Thymus (tissue), 14 donors: ENCODE measurements at places on chromosomes 3 and 15. TPM values are rescaled to one million over a fixed set of nuclear protein-coding genes. Genes with fewer than 3 reads are reported as not detected.
A peak's percentile ranks its signal among the peaks of the same experiment; 100 is the strongest.

DNA sequence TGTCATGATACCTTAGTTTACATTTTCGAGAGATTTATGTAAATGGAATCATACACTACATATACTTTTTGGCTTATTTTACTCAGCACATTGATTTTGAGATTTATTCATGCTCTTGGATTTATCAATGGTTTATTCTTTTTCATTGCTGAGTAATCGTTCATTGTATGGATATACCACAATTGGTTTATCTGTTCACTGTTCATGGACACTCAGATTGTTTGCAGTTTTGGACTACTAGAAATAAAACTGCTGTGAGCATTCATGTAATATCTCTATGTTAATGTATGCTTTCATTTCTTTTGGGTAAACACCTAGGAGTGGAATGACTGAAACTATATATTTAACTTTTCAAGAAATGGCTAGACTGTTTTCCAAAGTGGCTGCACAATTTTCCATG lies 550.9 kb upstream of the ADAMTS9 start:
- DNase-seq, result no peak

DNA sequence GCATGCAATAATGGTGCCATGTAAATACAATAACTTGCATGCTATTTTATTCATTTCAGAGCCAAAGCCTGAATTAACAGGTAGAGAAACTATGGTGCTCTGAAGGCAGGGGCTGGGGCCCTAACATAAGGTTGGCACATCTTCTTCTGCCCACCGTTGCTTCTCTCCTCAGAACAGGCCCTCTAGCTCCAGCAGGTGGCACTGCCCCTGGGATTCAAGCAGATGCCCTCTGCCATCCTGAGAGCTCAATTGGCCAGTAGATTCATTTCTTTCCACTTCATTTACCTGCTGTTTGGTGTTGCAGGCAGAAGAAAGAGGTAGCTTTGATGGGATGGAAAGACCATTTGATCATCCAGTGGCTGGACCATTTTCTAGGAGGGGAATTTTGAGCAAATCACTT lies 130.5 kb downstream of the FOXB1 start:
- DNase-seq, result no peak

The FOXB1 gene
- total RNA-seq, result 0.05 TPM

The RTP1 gene
- 0.05 TPM for total RNA-seq

DNA sequence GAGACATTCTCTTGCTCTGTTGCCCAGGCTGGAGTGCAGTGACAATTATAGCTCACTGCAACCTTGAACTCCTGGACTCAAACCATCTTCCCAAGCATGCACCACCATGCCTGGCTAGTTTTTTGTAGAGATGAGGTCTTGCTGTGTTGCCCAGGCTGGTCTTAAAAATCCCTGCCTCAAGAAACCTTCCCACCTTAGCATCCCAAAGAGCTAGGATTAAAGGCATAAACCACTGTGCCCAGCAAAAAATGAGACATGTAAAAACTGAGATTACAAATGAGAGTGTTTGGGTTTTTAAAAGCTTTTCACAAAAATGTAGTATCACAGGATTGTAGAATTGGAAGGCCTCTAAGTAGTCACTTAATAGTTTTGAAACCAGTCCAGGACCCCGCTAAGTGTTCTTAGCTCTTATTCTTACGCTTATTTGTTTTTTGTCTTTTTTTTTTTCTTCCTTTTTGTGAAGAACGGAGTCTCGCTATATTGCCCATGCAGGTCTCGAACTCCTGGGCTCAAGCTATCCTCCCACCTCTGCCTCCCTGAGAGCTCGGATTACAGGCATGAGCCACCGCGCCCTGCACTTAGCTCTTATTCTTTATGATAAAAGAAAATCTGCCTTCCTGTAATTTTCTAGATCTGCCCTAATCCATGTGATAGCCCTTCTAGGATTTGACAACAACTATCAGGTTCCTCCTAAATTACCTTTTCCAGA lies 31.5 kb downstream of the KLHL18 start:
- DNase-seq, result no peak

The ZPLD1 gene
- 0.09 TPM for total RNA-seq

DNA sequence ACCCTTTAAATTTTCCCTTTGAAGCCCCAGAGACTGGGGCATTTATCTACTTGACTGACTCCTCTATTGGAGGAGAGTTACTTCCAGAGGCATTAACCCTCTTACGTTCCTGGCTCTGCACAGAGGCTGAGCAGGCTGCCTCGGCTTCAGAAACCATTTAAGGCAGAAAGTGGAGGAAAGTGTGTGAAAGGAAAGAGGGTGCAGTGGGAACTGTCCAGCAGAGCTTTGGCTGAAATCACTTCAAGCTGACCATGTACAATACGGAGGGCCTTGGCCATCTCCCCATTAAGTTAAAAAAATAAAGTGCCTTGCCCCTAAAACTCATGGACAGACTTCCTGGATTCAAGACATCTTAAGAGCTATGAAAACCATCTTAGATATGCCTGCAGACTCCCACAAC lies 238.7 kb downstream of the SV2B start:
- DNase-seq, result peak; percentile 59

GRCh38 chr15:100140527-100141308 lies 201.1 kb downstream of the ADAMTS17 start:
- DNase-seq, result no peak

GRCh38 chr3:176861137-176861536 lies 336.1 kb downstream of the TBL1XR1 start:
- DNase-seq, result no peak
